Stimulated activated CD4-positive, alpha-beta T cell treated with anti-CD3 and anti-CD28 coated beads, Interleukin-4, amount 100 ng/mL, for 4 hours (primary cell): ENCODE measurements at places on chromosomes 3 and 15.

GRCh38 chr15:39052323-39052705 lies 487.7 kb upstream of the RASGRP1 start:
- DNase-seq: no peak

GRCh38 chr3:84905556-84905920 lies 53.3 kb upstream of the CADM2 start:
- no peak for DNase-seq

GRCh38 chr3:37475435-37475834 lies 301.1 kb upstream of the LRRFIP2 start:
- DNase-seq: no peak

GRCh38 chr3:175267561-175267960 lies 408.4 kb downstream of the NAALADL2 start:
- no peak for DNase-seq
